ENCODE measurements at places on chromosomes 1 and 21.

DNA sequence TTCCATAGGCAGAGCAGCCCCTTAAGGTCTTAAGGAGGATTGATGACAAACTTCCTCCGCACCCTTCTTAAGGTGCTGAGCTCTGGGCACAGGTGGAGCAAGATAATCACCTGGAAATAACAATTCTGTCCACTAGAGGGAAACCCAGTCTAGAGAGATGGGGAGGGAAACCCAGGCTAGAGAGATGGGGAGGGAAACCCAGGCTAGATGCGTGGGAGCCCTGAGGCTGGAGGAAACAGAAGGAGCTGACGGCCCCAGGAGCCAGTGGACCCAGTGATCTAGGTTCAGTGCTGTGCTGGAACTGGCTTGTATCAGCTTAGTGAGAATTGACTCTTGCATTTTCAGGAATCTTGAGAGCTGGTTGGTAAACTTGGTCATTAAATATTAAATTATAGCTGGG, 17.8 kb upstream of the MYCL start:
- DNase-seq, result peak; percentile 6

DNA sequence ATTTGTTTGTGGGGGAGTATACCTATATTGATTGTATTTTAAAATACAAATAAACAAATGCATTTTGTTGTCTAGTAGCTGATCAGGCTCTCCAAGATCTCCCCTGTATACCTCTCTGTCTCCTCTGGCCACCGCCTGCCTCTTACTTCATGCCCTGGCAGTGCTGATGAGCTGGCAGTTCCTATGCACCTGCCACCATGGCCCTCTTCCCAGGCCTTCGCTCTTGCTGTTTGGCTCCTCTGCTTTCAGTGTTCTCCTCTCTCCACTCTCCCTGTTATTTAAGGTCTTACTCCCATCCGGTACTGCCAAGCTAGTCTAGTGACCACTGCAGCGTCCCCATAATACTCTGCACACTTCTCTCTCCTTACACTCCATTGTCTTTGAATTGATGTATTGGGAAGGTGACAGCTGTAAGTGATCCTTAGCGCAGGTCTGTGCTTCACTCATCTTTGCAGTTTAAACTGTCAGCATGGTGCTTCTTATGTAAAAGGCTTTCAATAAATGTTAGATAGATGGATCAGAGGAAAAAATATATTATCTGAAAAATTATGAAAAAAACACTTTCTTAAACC, 88.1 kb upstream of the ATP1A1 start:
- no peak for DNase-seq

DNA sequence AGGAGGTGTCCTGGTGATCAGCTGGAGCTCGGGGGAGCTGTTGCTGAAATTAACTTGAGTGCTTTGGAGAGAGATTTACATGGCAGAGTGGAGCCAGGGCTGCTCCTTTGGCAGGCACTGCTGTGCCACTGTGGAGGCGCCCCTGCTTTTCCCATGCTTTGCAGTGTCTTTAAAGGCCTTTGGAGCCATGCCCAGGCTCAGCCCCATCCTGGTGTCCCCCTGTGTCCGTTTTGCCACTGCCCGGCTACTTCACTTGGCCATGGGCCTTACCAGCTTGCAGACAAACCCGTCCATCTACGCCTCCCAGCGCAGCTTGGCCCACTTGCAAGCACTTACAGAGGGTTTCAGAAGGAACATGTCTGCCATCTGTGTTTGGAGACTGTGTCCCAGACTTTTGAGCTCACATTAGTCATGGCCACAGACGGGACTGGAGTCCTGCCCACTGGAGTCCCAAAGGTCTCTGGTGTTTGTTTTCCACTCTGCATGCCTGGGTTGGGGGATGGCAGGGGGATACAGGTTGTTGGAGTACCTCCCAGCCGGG, 18.2 kb upstream of the LAMTOR5 start:
- no peak for DNase-seq

- no peak for DNase-seq
Measured at GRCh38 chr1:59903141-59903754, 23.3 kb downstream of the CYP2J2 start.

- no peak for DNase-seq
Measured at GRCh38 chr1:162548170-162548569, 13.4 kb upstream of the UAP1 start.

DNA sequence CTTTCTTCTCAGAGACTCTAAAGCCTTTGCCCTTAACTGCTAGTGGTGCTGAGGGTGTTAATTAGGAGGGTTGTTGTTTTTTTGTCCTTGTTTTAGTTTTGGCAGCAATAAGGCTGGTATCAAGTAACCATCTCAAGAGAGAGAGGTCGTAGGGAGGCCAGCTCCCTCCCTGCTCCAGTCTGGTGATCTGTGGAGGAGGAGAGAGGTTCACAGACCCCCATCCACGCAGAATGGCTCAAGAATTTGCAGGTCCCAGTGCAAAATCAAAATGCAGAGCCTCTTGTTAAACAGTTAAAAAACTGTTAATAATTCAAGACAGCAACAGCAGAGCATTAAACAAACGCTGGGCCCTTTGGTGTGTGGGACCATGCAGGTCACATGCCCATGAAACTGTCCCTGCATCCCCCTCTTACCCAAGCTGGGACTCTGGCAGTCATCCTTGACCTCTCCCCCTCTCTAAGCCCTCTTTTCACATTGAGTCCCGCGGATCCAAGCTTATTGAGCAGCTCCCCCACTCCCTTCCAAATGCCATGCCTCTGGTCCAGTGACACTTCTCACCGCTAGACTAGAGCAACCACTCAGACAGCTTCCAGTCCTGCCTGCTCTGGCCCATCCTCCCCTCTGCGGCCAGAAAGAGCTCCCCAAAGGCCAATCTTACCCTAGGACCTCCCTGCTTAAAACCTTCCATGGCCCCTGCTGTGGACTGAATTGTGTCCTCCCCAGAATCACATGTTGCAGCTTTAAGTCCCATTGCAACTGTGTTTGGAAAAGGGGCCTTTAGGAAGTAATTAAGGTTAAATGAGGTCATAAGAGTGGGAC, 47.7 kb upstream of the RPL11 start:
- DNase-seq, result no peak

DNA sequence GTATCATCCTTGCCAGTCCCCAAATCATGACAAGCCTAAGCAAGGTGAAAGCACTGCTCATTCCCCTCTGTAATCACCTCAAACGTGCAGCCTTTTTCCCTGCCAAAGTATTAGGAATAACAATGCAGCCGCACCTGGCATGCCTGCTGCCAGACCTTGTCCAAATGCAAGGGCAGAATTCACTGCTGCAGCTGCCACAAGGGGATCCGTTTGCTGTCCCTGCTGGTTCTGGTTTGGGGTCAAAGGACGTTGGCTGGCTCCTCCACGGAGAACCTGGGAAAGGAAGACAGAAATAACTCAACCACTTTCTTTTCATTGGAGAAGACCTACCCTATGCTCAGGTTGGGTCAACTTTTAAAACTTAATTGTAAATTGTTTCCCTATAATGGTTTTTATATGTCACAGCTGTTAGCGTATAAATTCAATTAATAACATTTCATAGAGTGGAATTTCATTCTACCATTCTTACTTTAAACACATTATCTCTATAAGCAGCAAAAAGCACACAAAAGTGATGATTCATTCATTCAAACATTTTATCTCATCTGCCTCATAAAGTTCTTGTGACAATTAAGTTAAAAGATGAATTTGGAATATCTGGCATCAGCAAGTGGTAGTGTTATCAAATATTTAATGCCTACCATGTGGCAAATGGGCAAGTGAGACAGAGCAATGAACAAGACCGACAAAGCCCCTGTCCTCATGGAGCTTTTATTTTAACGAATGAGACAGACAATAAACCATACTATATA, 59.8 kb upstream of the SDC3 start:
- no peak for DNase-seq

DNA sequence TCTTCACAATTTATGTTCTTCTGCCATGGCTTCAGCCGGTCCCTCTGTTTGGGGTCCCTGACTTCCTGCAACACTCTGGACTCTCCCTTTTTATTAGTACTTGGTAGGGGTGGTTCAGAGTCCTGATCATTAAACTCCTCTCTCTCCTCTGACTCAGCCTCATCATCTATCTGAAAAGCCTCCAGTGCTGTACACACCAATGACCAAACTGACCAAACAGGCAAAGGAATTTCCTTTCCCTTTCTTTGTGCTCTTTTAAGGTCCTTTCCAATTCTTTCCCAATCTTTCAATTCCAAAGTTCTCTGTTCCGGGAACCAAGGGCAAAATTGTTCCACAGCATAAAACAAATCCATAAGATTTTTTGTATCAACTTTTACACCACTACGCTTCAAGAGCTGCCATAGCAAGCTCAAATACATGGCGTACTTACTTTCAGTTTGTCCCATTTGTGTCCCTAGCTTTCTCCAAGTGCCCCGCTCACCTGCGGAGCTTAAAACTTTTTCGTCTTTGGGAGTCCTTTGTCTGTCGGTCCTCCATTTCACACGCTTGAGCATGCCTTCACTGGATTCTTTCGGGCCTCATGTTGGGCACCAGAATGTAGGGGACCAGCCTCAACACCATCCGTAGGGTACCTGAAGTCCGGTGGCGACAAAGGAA, 9.6 kb downstream of the DAP3 start:
- no peak for DNase-seq

DNA sequence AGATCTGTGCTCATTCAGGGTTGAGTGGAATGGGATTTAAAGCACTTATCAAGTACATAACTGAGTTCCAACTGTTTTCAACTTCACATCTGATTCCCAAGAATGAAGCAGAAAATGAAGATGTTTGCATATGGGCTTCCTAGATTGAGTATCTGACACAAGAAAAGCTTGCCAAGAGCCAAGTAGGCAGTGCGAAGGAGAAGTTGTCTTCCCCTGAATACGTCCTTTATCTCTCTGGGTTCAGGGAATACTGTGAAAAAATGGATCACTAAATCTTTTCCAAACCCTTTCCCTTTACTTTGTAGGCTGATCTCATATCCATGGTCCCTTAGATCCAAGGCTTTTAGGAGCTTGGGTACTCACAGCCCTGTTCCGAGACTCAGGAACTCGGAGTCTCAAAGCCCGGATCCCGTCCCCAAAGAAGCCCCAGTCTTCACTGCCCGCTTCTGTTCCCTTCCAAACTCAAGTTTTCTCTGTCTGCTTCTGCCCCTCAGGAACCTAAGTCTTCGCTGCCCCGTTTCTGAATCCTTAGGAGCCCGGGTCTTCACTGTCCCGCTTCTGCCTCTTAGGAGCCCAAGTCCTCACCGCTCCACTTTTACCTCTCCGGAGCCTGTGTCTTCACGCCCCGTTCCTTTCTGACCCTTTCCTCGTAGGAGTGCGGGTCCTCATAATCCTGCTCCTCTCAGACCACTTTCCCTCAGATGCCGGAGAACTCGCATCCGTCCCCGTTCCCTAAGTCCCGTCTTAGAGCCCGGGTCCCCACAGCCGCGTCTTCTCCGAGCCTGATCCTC, 616 bp downstream of the TAF12 start:
- DNase-seq, result no peak

DNA sequence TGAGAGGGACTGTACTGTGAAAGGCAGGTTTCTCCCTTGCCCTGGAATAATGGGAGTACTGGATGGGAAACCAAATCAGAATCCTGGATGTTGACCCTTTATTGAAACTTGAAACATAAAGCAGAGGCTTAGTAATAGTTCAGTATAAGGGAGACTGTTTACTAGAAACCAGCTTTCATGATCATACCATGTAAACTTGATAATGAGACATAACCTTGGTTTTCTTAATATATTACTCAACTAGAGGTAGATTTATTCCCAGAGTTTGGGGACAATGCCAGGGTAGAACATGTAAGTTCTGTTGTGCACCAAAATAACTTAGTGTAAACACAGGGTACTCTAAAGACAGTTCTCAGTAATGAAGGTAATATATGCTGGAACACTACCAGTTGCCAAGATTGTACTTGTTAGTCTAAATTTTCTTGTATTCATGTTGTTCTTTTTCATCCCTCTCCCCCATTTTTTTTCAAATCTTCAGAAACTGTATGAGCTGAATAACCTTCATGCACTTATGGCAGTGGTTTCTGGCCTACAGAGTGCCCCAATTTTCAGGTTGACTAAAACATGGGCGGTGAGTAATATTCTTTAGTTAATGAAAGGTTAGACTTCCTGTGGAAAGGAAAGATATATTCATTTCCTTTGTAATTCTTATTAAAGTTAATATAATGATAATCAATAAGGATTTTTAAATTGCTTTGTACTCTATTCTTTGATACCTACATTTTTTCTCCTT, 49.6 kb downstream of the ANGPTL1 start:
- DNase-seq, result no peak

GRCh38 chr1:42966688-42967612, 8.3 kb upstream of the SLC2A1 start:
- DNase-seq, result no peak

DNA sequence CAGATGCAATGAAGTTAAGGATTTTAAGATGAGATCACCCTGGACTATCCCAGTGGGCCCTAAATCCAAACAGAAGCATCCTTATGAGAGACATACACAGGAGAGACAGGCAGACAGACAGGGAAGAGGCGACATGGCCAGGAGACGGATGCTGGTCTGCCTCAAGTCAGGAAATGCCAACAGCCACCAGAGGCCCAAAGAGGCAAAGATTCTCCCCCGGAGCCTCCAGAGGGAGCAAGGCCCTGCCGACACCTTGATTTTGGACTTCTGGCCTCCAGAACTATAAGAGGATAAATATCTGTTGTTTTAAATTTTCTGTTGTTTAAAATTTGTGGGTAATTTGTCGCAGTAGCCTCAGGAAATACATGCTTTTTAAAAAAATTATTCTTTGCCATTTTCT, 116.4 kb downstream of the GLIS1 start:
- no peak for DNase-seq

DNA sequence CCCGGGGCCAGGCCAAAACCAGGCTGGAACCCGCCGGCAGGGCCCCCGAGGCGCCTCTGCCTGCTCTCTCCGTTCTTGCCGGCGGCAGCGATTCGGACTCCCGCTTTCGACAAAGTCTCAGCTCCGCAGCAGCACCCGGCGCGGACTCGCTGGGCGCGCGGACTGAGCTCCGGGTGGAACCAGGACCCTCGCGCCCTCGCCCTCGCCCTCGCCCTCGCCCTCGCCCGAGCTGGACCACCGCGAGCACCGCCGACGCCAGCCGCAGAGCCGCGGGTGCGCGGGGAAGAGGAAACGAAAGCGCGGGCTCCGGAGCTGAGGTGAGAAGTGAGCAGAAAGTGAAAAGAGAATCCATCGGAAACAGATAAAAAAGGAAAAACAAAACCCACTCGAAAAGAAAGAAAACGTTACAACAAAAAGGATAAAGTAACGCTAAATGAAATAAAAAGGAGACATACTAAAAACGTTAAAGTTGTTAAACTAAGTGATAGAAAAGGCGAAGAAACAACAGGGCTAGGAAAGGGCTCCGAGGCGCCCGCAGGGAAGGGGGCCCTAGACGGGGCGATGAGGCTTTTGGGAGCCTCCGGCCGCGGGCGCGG, 64.9 kb downstream of the MEF2D start:
- DNase-seq, result no peak

DNA sequence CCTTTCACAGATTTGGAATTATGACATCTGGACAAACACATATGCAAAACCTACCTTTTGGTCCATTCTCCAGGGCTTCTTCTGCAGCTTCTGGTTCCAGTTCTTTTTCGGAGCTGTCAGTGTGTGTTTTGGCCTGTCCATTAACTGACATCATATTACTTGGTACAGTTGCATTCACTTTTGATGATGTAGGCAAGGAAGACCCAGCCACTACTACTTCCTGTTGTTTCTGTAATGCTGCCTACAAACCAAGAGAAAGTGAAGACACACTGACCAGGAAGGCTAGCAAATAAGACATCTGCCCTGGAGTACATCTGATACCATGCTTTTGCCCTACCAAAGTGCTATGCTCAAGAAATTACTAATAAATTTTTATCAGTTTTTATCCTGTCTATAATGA, 31.9 kb downstream of the ACBD3 start:
- DNase-seq, result no peak

GRCh38 chr1:176558561-176558960, 95.6 kb downstream of the PAPPA2 start:
- no peak for DNase-seq
